ENCODE measurements at places on chromosomes 4 and X.

DNA sequence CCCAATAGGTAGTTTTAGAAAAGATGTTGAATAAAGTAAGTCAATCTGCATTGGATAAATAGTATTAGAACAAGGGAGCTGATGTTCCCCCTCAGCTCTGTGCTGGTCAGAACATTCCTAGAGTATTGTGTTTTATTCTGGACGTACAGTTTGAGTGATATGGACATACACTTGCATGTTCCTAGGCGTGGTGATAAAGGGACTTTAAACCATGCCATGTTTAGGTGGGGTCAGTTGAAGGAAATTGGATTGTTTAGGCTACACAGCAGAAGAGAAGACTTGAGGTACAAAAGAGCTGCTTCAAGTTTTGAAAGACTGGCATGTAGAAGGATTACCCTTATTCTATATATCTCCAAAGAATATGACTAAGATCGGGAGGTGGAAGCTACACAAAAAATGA is 21.6 kb downstream of the GK start:
- no peak for DNase-seq

DNA sequence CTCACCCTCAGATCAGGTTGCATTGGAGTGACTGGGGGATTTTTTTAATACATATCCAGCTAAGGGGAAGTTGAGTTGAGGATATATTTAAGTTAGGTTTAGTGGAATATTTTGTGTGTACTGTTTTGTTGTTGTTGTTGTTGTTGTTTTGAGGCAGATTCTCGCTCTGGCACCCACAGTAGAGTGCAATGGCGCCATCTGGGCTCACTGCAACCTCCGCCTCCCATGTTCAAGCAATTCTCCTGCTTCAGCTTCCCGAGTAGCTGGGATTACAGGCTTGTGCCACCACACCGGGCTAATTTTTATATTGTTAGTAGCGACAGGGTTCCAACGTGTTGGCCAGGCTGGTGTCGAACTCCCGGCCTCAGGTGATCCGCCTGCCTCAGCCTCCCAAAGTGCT is 38.6 kb upstream of the ATP6AP2 start:
- DNase-seq: no peak

- peak; percentile 64 for DNase-seq
Measured at GRCh38 chrX:130110379-130111219, at the start of gene ELF4. Gene ELF4, minus strand, starts transcription at chrX:130110497. Its CDS starts 29,167 bp downstream, at chrX:130081330.

GRCh38 chrX:103552236-103552635 is 32.9 kb upstream of the RAB40A start:
- no peak for DNase-seq

- DNase-seq: no peak
Measured at GRCh38 chr4:87838205-87838604, 5.4 kb downstream of the MEPE start.

DNA sequence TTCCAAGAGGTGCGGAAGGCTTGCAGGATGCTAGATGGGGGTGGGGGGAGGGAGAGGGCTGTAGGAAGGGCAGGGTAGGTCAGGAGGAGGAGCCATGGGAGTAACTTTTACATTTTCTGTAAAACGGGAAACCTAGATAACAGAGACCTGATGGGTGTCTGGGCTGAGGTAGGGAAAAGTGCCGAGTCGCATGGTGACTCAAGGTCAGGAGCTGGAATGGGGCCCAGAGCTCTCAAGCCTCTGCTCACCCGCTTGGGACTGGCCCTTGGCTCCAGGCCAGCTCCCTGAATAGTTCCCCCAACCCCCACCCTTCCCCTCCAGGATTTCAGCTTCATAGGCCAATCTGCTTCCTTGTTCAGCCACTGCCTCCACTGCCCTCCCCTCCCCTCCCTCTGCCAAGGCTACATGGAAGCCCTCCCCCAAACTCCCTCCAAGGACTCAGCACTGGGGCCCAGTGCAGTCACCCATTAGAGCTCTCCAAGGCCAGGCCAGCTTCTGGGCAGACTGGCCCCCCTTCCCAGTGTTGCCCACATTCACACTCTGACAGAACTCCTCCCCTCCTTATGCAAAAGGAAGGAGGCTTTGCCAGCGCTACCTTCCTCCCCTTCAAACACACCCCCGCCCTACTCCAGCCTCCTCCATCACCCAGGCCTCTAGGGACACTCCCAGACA is 43.6 kb downstream of the TSC22D3 start:
- DNase-seq: no peak

DNA sequence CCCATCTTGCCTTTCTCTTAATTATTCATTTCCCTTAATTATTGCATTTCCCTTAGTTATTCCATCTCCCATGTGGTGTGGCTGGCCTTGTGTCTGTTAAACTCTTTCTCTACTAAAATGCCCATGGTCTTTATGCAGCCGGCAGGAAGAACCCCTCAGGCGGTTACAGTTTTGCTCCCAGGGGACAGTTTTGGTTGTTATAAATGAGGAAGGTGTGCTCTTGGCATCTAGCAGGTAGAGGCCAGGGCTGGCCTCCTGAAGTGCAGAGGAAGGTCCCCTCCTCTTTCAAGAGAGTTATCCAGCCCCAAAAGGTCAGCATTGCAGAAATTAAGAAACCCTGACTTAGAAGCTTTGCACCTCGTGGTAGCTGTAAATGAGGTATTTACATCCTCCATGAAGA is 18.0 kb downstream of the TBL1X start:
- no peak for DNase-seq

DNA sequence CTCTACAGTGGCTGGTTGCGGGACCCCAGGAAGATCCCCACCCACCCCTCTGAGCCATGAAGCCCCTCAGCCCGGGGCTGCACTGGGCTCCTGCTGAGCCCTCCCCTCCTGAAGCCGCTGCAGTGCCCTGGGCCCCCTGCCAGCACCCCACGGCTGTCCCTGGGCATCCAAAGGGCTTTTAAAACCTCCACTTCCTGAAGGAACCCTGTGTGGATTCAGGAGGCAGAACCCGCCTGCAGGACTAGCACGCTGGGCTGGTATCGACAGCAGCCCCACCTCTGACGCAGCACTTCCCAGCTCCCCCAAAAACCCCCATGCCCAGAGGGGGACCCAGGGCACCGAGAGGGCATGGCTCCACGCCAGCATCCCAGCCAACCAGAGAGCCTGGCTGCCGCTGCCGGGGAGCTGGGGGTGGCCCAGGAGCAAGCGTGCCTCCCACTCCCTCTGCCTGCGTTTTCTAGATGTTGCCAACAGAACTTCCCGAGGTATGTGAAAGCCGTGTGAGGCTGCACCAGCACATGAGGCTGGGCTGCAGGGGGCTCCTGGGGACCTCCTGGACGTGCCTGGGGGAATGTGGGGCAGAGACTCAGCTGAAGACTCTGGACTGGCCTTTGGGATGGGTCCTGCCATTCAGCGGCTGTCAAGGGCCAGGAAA is 6.3 kb downstream of the MXD4 start:
- DNase-seq: peak; percentile 1

DNA sequence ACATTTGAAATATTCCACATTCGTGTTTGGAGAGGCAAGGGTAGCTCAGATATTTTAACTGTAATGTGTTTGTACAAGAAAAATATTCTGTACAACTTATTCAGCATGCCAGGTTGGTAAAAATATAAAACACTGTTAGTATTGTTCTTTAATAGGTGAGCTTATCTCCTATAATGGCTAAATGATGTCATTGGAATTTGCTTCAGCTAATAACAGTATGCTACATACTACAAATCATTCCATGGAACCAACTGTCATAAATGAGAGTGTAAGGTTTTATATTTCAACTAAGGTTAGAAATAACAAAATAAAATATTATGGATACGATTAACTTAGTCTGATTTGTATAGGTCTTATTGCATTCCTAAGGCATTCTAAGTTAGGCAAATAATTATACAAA is 206.6 kb downstream of the ADGRL3 start:
- no peak for DNase-seq

GRCh38 chrX:23887451-23887850 is 20.3 kb downstream of the APOO start:
- DNase-seq: no peak

DNA sequence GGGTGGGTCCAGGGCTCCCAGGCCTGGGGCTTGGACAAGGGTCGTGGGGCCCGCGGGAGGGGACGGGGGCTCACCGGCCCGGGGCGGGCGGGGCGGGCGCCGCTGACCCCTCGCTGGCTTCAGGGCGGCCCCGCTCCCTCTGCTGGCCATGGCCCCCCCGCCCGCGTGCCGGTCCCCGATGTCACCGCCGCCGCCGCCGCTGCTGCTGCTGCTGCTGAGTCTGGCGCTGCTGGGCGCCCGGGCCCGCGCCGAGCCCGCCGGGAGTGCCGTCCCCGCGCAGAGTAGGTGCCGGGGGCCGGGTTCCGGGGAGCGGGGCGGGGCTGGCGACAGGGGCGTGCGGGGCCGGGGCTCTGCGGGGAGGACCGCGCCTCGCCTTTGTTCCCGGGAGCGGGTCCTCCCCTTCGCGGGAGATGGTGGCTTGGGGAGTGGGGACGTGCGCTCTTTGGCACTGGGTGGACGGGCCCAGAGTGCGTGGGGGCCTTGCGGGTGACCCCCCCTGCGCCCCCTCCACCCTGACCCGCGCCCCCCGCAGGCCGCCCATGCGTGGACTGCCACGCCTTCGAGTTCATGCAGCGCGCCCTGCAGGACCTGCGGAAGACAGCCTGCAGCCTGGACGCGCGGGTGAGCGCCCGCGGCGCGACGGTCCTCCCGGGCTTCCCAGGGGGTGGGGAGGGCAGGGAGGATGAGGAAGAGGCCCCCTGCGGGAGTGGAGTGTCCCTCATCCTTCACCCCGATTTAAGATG is 16.8 kb upstream of the NAT8L start:
- DNase-seq: peak; percentile 42

GRCh38 chrX:118459494-118459893 is 36.1 kb upstream of the DOCK11 start:
- peak; percentile 20 for DNase-seq

GRCh38 chr4:43148481-43148880 is 256.0 kb downstream of the GRXCR1 start:
- DNase-seq: no peak

DNA sequence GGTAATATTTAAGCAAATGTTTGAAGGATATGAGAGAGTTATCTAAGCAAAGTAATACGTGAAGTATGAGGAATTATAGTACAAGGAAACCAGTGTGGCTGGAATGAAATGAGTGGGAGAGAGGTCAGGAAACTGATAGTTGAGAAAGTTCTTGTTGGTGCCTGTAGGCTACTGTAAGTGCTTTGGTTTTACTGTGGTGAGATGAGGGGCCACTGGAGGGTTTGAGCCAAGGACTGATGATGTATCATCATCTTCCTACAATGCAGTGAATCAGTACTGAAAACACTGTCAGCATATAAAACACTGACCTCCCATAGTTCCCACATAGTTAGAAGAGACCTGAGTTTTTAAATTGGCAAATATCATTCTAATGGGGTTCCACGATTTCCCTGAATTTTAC is 367.5 kb upstream of the CTSO start:
- no peak for DNase-seq

DNA sequence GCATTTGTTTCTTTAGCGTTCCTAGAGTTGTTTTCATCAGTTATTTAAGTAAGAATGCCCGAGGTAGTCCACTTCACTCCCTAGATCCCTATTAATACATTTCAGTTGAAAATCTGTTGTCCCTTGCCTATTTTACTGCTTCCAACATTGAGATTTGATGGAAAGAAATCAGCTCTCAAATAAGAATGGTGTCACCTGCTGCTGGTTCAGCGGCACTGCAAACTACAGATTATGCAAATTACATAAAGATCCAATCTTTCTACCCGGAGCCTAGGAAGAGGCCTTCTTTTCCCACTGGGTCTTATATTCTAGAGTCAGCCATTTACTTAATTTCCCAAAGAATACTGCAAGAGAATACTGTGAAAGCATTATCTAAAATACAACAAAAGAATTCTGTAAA is 597.6 kb upstream of the MAGEB2 start:
- no peak for DNase-seq

DNA sequence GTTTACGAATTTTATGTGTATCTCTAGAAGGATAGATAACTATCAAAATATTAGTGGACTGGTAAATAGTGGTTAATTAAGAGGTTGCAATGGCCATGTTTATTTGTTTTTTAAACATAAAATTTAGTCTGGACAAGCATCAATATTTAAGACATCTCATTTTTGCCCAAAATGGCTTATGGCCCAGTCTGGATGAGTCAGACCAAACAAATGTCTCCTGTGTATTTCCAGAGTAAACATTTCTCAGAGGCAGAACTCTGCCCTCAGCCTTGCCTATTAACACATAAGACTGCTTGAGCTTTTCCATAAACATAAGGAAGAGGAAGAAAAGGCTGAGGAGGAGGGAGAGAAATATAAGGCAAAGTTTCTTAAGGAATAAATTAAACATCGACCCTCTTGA is 277.1 kb upstream of the DIAPH2 start:
- no peak for DNase-seq

- no peak for DNase-seq
Measured at GRCh38 chrX:46959101-46959500, 46.9 kb downstream of the JADE3 start.

DNA sequence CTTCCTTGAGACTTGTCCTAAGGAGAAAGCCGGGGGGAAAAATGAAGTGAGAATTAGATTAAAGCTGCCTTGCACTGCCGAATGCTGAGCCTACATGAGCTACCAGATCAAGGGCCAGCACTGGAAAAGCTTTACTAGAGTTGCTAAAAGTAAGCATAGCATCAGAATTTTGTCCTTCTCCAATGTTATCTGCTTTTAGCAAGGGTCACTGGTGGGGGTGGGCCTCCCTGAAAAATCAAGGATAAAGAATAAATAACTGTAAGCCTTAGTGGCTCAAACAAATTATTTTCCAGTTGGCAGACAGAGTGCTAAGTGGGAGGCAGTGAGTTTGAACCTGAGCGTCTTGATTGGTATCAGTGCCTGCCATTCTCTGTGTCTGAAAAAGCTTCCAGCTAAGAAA is 310.5 kb upstream of the PITX2 start:
- DNase-seq: no peak

DNA sequence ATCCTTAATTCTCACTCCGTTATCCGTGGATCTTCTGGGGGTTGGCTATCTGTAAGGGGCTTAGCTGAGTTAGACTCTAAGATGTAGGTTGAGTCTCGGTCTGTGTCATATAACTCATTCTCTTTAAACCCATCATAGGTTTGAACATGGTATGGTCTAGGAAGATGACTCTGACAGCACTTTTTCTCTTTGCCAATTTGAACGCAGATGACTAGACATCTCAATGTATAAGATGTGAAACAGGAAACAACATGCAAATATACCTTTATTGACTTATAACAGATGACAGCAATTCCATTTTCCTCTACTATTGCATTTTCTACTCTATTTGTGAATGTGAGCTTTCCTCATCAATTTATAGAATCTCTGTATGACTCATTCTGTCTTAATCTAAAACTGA is 634.8 kb upstream of the MAGEB2 start:
- no peak for DNase-seq

Measured in activated CD4-positive, alpha-beta T cell treated with anti-CD3 and anti-CD28 coated beads for 4 hours (primary cell).